NCI-H1694 treated with DMSO at 0.1 percent for 48 hours (cell line): ENCODE measurements at places on chromosomes 2 and 18.

GRCh38 chr2:128091726-128092080, 703 bp downstream of the UGGT1 start:
- no peak for DNase-seq

GRCh38 chr2:218474527-218474926, 55.6 kb downstream of the VIL1 start:
- no peak for DNase-seq

GRCh38 chr18:66601649-66602048, 2.2 kb downstream of the CDH19 start:
- no peak for DNase-seq

DNA sequence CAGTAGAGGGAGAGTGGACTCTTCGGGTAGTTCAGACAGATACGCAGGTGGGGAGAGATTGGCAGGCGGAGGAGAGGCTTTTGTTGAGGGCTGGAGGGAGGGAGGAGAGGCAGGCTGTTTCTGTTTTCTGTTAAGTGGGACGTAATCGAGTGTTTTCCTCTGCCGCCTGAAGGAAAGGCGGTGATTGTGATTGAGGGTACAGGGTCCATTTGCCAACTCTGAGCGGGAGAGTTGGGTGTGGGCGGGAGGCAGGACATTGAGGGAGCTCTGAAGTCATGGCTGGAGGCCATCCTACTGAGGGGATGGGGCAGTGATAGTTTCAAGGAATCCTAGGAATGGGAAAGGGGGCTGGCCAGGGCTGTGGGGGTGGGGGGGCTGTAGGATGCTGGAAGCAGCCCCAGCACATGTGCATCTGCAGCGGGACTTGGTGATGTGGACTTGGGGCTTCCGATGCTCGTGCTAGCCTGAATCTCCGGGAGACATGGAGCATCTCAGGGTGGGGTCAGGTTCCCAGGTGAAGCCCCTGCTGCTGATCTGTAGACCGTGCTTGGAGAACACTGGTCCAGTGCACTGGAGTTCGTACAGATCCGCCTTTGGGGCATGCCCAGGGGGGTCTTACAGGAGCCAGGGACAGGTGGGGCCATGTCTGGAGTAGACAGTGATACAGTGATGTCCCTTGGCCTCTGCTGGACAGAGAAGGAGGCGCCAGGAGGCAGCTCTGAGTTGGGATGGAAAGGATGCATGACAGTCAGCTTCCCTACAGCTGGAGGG, 167.5 kb downstream of the AGAP1 start:
- DNase-seq = no peak

- no peak for DNase-seq
These were observed 82.8 kb downstream of the SMAD2 start for GRCh38 chr18:47847635-47848034.

GRCh38 chr18:10727477-10727876, 201.7 kb downstream of the NAPG start:
- DNase-seq = no peak

GRCh38 chr2:198385856-198386255, 581.5 kb downstream of the PLCL1 start:
- no peak for DNase-seq

DNA sequence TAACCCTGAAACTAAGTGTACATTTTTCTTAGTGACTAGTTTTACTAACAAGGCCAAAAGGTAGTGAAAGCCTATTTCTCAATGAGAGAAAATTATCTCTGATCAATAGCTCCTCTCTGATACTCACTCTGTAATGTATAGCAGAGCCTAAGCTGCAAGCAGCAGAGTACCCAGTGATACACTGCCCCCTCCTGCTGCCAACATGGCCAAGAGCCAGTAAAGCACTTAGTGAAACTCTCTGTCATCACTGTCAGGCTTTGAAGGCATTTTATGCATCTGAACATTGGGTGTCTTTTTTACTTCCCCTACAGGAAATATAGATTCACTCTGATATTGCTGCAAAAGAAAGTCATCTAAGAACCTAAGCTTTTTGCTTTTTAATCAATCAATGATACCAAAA, 784.1 kb upstream of the CDH7 start:
- DNase-seq = peak; percentile 54

DNA sequence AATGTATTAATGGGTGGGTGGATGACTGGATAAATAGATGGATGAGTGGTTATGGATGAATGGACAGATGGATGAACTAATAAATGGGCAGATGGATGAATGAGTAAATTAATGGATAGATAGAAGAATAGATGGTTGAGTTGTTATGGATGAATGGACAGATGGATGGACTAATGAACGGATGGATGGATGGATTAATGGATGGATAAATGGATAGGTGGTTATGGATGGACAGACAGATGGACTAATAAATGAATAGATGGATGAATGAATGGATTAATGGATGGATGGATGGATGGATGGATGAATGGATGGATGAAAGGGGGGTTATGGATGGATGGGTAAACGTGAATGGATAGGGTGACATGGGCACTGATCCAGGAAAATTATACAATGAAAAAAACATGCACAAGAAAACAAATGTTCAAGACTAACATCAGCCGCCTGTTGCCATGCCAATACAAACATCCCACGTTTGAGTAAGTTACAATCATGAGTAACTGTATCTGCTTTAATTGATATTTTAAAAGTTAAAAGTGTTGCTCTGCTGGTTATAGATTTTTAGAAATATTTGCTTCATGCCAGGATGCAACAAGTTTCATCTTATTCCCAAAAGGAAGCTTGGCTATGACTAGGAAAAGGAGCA, 20.8 kb downstream of the PXDN start:
- no peak for DNase-seq

GRCh38 chr2:71804281-71804751, 343.3 kb downstream of the CYP26B1 start:
- DNase-seq = no peak

GRCh38 chr18:36440614-36441013, 143.1 kb downstream of the FHOD3 start:
- DNase-seq = no peak

- no peak for DNase-seq
These were observed 463.8 kb upstream of the SLC8A1 start for GRCh38 chr2:40915651-40916050.

GRCh38 chr2:201852462-201852861, 46.1 kb downstream of the CDK15 start:
- DNase-seq = no peak

DNA sequence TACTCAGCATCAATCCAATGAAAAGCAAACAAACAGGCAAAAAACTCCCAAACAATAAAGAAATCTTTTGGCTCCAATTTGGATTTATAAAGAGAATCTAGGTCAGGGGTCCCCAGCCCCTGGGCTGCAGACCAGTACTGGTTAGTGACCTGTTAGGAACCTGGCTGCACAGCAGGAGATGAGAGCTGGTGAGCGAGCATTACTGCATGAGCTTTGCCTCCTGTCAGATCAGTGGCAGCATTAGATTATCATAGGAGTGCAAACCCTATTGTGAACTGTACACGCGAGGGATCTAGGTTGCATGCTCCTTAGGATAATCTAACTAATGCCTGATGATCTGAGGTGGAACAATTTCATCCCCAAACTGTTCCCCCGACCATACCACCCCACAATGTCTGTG, 102.2 kb downstream of the KIAA1328 start:
- no peak for DNase-seq
